Mammary epithelial cell (primary cell): ENCODE measurements at places on chromosomes 4 and X.
A peak's percentile ranks its signal among the peaks of the same experiment; 100 is the strongest.

DNA sequence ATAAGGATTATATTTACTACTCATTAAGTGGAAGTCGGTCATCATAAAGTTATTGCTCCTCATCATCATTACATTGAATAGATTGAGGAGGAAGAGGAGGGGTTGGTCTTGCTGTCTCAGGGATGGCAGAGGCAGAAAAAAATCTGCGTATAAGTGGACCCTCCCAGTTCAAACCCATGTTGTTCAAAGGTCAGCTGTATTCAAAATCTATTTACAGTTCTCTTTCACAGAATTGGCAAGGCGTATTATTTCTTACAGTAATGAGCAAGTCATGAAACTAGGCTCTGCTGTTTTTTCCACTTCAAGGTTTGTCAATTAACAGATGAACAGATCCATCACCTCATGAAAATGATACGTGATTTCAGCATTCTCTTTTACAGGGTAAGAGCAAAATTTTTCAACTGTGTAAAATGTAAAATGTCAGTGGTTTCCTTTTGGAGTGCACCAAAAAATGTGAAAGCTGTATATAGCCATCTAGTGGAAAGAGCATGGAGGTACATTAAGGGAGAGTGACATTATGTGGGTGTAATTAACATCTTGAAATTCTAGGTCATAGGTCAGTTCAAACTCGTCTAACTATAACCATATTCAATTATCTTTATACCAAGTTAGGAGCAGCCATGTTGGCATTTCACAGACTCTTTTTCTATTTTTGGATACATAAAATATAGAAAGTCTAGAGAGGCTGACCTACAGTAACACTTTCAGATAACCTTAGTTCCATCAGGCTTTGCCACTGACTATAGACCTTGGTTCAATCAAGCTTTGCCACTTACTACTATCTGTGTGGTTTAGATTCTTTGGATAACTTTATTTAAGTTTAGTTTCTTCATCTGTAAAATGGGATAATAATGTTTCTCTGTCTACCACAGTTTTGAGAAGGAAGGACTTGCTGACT lies 30.1 kb downstream of the NEIL3 start:
- DNase-seq: peak; percentile 35

GRCh38 chr4:20432088-20432487 lies 180.4 kb downstream of the SLIT2 start:
- DNase-seq: no peak

DNA sequence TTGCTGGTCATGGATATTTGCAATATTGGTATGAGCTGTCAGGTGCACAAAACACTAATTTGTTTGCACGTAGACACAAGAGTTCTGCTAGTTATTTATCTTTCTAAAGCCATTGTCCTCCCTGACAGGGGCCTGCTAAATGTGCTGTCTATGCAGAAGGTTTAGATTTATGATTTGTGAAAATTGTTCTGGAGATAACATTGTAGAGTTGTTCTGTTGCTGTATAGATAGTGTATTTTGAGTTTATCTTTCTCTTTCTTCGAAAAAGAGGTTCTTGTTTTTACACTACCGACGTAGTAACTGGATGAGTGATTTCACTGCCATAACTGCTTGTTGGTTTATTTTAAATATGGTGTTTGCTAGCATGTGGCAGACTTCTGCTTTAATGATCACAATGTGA lies 28.5 kb upstream of the FGG start:
- DNase-seq: no peak

- DNase-seq: no peak
Observed at GRCh38 chr4:8577046-8577445, 3.1 kb upstream of the GPR78 start.

GRCh38 chrX:47240619-47241018 lies 7.8 kb downstream of the USP11 start:
- DNase-seq: no peak

DNA sequence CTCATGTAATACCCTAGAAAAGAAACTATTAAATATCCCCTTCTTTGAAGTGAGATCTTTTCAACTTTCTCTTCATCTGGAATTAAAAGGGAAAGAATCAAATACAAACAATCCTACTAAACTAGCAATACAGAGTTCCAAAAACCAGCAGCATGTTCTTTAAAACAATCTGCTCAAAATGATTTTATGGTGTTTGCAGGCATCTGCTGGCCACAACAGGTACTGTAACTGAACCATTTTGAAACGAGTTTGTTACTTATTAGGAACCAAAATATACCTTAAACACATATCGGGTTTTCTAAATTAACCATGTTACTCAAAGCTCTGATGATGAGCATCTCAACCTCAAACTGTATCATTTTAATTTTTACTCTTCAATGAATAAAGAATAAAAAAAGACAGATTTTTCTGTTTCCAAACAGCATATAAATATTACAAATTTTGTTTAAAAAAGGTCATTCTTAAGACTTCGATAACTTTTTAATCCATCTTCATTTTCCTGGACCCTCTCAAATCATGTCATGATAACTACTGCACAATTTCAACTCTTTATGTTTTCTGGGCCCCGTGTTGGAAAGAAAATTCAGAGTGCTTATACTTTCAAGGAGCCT lies 56.5 kb downstream of the ARAP2 start:
- peak; percentile 13 for DNase-seq

DNA sequence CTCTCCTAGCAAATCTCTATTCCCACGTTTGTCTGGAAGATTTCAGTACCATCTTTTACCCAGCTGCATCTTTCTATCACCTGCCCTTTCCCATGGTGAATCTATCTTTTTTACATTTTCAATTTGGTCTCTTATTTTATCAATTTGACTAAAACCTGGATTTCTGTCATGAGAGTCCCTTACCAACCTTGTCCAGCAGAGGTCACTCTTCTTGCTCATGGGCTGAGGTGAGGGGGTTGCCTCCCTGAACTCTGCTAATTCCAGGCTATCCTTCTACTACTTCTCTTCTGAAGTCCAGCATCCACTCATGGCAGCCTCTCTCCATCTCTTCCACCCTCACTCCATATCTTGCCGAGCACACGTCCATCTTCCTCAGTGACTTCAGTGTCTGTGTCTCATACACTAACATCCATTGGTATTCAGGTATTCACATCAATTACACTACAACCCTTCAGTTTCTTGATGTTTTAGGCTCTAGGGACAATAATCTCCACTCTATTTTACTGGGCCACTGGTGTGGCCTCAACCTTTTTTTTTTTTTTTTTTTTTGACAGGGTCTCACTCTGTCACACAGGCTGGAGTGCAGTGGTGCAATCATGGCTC lies 17.8 kb upstream of the ZNF827 start:
- DNase-seq: peak; percentile 25

DNA sequence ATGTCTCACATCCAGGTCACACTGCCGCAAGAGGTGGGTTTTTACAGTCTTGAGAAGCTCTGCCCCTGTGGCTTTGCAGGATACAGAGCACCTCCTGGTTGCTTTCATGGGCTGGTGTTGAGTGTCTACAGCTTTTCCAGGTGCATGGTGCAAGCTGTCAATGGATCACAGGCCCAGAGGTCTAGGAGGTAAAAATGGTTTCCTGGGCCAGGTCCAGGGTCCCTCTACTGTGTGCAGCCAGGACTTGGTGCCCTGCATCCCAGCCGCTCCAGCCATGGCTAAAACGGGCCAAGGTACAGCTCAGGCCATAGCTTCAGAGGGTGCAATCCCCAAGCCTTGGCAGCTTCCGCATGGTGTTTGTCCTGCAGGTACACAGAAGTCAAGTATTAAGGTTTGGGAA lies 434.1 kb upstream of the GALNT7 start:
- DNase-seq: no peak

DNA sequence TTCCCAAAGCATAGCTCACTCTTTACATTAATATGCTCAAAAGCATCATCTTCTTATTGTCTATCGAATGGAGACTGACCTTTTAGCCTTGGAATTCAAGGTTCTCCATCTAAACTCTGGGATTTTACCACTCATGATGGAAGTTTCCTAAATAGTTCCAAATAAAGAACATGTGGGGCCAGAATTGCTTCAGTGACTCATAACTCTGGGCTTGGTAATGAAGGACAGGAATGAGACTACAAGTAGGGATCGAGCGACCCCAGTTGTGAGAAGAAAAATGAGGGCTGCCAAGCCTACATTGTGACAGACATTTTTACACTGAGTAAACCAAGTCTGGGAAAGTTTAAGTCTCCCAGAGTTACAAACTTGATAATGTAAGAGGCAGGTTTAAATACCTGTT lies 269.9 kb downstream of the CBLL2 start:
- no peak for DNase-seq

GRCh38 chr4:40309250-40309774 lies 25.8 kb upstream of the CHRNA9 start:
- DNase-seq: peak; percentile 74

DNA sequence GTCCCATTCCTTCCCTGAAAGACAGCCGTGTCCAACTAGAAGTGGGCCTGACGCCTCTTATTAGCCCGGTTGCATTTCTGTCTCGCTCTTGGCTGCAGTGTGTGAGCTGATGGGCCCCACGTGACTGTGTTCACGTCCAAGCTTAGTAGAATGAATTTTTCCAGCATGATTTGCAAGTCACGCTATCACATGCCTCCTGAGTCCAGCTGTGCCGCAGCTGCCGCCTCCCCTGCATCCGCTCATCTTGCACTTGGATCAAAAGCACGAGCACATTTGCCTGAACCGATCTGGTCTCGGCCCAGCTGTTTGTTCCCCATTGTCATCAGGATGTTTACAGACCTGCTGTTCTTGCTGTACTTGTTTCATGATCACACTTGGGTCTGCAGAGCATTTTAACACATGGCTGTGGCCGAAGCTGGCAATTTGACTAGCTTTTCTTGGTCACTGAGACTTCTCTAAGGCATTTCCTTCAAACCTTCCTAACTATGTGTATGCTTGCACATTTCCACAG lies 126.5 kb downstream of the KIT start:
- no peak for DNase-seq

DNA sequence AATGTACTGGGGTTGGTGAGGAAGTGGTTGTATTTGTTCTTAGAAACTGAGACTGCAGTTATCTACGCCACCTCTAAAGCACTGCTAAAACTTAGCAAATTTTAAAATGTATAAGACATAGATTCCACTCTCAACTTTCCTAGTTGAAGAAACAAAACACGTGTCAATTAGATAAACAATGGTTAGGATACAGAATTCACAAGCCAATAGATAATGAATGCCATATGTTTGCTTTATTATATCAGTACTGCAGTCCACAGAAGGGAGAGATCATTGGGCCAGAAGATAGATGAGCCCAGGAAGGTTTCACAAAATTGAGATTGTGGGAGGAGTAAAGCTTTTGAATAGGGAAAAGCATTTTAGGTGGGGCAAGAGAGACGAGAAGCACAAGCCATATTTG lies 14.3 kb downstream of the TMEM33 start:
- DNase-seq: no peak

- DNase-seq: no peak
Observed at GRCh38 chrX:70480660-70481018, 36.0 kb downstream of the DLG3 start.

DNA sequence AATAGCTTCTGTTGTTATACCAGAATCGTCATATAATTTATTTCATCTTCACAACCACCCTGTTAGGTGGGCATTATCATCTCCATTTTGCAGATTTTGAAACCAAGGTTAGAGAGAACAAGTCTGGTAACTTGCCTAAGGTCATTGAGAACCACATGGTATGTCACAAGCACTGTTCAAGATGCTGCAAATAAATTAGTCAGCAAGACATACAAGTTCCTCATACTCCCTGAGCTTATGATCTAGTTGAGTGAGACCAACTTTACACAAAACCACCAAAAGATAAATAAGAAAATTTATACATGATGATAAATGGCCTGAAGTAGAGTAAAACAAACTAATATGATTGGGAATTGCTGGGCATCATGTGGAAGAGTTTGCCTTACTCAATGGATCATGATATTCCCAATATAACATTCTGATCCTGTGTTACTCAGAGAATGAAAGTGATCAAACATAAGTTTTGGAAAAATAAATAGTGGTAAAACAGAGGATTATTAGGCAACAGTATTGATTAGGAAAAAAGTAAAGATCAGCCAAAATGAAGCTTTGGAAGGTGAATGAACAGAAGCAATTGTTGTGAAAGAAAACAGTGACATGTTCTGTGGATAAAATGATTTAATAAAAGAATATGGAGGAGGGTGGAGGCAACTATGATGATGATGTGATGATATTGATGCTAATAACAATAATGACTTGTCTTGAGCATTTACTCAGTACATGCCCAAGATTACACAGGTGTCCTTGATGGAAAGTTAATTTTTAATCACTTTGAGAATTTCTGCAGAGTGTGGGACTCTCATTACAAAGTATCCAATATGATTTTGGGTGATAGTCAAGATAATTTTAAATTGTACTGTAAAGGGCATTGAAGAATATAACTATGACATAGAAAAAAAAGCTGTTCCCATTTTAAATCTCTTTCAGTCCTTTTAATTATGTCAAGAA lies 34.1 kb upstream of the IL1RAPL1 start:
- no peak for DNase-seq

- no peak for DNase-seq
Observed at GRCh38 chr4:123037804-123038203, 115.4 kb upstream of the NUDT6 start.

GRCh38 chr4:31844350-31844749 lies 1124.2 kb downstream of the PCDH7 start:
- DNase-seq: no peak

DNA sequence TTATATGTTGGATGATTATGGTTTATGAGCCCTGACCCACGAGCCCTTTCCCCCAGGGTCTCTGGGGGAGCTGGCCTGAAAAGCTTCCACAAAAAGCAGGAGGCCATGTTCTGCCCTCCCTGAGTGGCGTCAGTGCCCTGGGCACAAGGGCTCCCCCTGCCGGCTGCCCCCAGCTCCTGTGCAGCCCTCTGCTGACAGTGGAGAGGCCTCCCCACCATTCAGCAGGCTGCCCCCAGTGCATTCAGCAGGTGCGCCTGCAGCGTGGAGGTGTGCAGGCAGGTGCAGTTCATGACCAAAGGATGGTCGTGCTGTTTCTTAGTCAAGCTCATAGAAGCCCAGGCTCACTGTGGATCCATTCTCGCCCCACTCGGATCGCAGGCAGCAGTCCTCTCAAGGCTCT lies 12.5 kb upstream of the S100P start:
- DNase-seq: no peak
